ENCODE measurements at places on chromosomes 13 and 19.

DNA sequence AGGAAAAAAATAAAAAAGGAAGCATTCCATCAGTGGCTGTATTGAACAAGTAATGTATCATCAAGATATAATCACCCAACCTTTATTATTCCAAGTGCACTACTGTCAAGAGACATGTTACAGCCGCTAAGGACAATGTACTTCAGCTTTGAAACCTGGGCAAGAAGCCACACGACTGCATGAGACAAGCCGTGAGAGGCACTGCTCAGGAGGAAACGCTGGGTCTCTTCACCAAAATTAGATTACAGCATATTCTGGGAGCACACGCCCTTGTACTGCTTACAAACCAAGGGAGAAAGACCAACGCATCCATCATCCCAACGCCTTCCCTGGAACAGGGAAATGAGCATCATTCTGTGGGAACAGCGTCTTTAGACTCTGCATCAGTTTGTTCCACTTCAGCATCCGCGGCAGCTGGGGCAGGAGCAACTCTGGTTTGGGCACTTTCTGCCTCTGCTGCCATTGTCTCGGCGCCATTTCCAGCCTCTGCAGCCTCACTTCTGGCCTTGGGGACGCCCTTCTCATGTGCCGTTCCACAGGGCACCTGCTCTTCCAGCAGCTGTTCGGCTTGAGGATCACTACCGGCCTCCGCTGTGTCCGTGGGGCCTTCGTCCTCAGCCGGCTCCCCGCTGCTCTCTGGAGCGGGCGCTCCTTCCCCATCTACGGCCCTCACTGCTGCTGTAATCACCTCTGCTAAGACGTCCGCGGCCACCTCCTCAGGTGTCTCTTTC is 22.4 kb upstream of the BRD4 start:
- DNase-seq, result no peak

GRCh38 chr19:40143612-40144011 is 47.6 kb upstream of the MAP3K10 start:
- DNase-seq, result no peak

DNA sequence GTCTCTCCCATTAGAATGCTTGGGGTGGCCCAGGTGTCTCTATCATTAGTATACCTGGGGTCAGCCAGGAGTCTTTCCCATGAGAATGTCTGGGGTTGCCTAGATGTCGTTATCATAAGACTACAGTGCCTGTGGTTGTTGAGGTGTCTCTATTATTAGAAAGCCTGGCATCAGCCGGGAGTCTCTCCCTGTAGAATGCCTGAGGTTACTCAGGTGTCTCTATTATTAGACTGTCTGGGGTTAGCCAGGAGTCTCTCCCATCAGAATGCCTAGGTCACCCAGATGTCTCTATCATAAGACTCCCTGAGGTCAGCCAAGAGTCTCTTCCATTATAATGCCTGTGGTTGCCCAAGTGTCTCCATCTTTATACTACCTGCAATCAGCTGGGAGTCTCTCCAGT is 1541.1 kb downstream of the UQCRFS1 start:
- DNase-seq, result no peak

DNA sequence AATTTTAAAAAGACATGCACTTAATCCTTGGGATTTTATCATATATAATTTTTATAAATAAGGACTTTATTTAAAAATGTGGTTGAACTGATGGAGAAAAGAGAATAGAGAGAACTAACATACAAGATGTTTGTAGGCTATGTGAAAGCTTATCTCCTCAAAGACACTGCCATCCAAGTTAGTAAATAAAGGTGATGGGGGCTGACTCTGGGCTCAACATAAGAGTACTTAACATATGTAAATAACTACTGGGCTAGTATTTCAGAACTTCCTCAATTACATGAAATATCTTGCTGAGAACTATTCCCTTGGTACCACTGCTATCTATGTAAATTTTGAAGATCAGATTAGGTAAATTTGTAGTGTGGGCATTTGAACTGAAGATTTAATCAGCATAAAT is 1017.3 kb upstream of the PCDH20 start:
- no peak for DNase-seq

DNA sequence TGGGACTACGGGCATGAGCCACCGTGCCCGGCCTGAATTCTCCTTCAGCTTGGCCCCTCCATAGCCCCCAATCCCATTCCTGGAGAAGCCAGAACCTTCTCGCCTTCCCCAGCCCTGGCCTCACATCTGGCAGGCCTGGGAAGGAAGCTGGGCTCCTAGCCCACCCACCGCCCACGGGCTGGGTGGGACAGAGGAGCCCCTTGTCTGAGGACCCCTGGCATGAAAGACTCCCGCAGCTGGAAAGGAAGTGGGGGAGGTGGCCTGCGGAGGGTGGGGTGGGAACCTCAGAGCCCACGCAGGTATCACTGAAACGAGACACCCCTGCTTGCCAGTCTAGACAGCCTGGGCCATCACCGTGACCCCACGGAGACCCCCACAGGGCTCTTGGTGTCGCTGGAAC is 7.7 kb upstream of the NANOS3 start:
- DNase-seq, result no peak

DNA sequence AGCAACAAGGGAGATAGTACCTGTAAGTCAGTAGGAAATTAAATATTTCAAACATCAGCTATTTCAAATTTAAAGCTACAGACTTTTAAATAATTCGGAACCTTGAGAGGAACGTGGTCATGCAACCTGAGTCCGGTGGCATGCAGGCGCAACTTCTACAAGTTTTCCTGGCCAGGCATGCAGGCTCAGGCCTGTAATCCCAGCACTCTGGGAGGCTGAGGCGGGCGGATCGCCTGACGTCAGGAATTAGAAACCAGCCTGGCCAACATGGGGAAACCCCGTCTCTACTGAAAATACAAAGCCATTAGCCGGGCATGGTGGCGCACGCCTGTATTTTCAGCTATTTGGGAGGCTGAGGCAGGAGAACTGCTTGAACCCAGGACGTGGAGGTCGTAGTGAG is 2.2 kb upstream of the ZNF701 start:
- no peak for DNase-seq

GRCh38 chr13:48158915-48159314 is 64.0 kb upstream of the MED4 start:
- DNase-seq, result no peak

GRCh38 chr13:94177041-94177440 is 302.4 kb downstream of the DCT start:
- no peak for DNase-seq

- DNase-seq, result no peak
Measured at GRCh38 chr19:1766800-1767352, 13.6 kb downstream of the ONECUT3 start.

DNA sequence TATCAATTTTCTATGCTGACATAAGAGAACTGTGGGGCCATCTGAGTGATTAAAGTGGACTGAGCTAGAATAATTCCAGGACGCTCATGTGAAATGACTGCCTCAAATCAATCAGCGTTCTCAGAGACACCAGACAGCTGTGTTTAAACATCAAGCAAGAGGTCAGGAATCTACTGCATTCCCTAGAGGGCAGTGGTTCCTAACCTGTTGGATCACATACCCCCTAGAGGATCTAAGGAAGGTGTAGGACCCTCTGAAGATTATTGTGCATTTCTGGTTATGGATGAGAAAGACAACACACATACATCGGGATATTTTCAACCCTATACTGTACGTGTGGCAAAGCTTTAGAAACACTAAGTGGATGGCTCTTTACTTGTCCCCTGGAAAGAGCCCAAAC is 51.8 kb upstream of the FREM2 start:
- DNase-seq, result no peak

GRCh38 chr19:5547881-5548280 is 19.9 kb downstream of the TINCR start:
- DNase-seq, result peak; percentile 74

DNA sequence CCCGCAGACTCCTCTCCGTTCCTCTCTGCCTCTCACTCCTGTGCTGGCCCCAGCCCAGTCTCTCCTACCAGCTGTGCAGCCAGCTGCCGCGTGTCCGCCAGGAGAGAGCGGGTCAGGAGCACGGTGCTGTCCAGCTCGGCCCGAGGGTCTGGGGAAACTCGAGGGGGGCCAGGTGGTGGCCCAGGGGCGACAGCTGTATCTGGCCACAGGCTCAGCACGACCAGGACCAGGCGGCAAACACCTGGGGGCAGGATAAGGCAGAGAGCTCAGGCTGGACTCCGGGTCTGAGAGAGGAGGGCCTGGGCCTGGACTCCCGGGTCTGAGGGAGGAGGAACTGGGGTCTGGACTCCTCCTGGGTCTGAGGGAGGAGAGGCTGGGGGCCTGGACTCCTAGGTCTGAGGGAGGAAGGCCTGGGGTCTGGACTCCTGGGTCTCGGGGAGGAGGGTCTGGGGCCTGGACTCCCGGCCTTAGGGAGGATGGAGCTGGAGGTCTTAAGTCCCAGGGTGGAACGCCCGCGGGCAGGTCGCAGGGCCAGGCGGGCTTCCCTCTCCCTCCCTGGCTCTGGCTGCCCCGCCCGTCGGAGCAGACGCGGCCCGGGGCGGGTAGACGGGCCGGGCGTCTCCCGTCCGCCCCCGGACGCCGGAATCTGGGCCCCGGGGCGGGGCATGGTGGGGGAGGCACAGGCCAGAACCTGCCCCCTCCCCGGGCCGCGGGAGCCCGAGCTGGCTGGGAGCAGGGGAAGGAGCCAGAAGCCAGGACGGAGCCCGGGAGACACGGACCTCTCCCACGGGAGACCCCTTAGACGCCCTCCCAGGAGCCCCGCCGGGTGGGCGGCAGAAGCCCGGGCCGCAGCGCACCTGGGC is 1.3 kb downstream of the IL11 start:
- DNase-seq, result no peak

- DNase-seq, result no peak
Measured at GRCh38 chr13:99963816-99964339, 7.7 kb downstream of the ZIC5 start.

DNA sequence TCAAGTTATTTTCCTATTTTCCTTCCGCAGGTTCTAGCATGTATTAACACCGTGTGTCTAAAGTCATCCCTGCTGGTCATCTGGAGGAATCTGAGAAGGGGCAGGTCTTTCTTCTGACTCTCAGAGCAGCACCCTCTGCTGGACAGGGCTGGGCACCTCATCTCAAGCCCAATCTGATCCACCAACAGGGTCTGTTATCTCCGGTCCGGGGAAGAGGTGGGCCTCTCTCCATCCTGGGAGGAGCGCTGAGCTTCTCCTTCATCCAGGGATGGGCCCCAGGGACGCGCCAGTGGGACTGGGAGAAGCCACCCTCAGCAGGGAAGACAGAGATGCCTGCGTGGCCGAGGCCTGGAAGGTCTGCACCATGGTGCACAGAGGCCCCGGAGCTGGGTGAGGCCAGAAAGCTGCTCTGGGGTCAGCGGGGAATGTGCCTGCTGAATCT is 26.0 kb upstream of the ZNF331 start:
- DNase-seq, result peak; percentile 54

GRCh38 chr13:94706843-94707399 is 5.4 kb downstream of the SOX21 start:
- DNase-seq, result no peak

DNA sequence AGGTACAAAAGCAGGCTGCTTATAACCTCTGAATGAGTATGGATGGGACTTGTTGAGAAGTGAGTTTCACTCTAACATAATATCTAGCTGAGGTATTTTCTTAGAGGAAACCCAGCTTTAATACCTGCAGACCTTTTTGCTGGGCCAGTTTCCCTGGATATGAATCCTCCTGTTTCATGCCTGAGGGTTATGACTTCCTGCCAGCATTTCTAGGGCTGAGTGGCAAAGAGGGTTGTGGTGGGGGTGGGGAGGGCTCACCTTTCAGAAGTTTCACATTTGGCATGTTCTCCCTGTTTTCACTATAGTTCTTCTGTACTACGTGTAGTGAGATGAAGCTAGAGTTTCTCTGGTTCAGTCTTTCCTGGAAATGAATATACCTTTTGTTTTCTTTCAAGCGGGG is 73.7 kb downstream of the LACC1 start:
- no peak for DNase-seq

GRCh38 chr13:19048381-19048780 is 133.2 kb downstream of the TUBA3C start:
- DNase-seq, result no peak

GRCh38 chr19:18610556-18611326 is 1.9 kb upstream of the TMEM59L start:
- no peak for DNase-seq

DNA sequence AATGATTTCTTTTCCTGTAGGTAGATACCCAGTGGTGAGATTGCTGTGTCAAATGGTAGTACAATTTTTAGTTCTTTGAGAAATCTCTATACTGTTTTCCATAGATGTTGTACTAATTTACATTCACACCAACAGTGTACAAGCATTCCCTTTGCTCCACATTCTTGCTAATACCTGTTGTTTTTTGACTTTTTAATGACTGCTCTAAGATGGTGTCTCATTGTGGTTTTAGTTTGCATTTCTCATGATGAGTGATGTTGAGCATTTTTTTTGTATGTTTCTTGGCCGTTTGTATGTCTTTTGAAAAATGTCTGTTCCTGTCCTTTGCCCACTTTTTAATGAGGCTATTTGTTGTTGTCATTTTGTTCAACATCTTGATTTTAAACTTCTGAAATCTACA is 103.3 kb downstream of the DGKH start:
- DNase-seq, result no peak

DNA sequence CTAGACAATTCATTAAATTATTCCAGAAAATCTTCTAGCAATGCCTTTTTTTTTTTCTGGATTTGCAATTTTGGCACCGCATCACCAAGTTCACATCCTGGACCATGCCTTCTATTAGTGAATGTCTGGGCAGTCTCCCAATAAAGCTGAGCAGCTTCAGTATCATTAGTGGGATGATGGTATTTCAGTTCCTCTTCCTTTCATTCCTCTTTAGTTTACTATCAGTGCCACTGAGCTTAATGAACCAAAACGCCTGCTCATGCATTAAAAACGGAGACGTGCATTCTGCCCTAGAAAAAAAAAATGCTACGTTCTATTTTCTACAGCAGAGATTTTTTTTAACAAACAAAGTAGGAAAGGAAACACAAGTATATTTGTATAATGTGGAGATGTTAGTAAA is 343.0 kb downstream of the PCDH9 start:
- DNase-seq, result no peak

GRCh38 chr13:96052656-96053002 is 572 bp downstream of the UGGT2 start:
- DNase-seq, result peak; percentile 25

GRCh38 chr13:70457474-70457873 is 349.2 kb upstream of the KLHL1 start:
- no peak for DNase-seq

GRCh38 chr13:112894673-112895481 is 74.1 kb upstream of the MCF2L start:
- DNase-seq, result no peak

- DNase-seq, result no peak
Measured at GRCh38 chr13:106129273-106129672, 406.2 kb downstream of the EFNB2 start.
